ENCODE measurements at places on chromosomes 5 and 9. TPM values are rescaled to one million over a fixed set of nuclear protein-coding genes. Genes with fewer than 3 reads are reported as not detected.

The MARCHF3 gene
- total RNA-seq = 0.36 TPM

The TSLP gene
- total RNA-seq = 1.2 TPM

The ST8SIA4 gene
- 2.7 TPM for total RNA-seq

The ZNF883 gene
- total RNA-seq = 1.4 TPM

The SPAG8 gene
- not detected for total RNA-seq

The RNF183 gene
- total RNA-seq = not detected

The C5orf52 gene
- total RNA-seq = not detected

The PKD2L2 gene
- not detected for total RNA-seq

The FBP2 gene
- not detected for total RNA-seq

The ADAMTSL2 gene
- under 0.01 TPM for total RNA-seq

The SLC31A1 gene
- 42.5 TPM for total RNA-seq

The GIN1 gene
- total RNA-seq = 9.5 TPM

The CCNI2 gene
- total RNA-seq = 0.28 TPM
